ENCODE measurements at places on chromosomes 16 and 17.

GRCh38 chr16:57838161-57838560, 35.9 kb upstream of the KIFC3 start:
- no peak for DNase-seq

DNA sequence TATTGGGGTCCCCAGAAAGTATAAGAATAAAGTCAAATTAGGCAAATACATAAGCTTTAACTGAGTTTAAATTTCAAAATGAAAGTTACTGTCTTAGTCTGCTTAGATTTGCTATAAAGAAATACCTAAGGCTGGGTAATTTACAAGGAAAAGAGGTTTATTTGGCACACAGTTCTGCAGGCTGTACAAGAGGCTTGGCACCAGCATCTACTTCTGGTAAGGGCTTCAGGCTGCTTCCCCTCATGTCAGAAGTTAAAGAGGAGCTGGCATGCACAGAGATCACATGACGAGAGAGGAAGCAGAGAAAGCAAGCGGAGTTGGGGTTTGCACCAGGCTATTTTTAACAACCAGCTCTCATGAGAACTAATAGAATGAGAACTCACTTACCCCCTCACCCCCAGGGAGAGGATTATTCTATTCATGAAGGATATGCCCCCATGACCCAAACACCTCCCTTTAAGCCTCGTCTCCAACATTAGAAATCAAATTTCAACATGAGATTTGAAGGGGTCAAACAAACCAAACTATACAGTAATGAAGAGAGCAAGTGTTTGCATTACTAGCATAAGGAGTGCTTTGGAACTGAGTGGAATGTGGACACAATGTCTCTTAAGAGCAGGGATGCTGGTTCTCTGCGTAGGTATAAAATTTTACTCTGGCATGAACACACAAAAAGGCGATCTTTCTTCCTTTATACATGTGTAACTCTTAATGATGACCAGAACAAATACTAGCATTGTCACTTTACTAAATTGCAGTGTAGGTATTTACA, 292.8 kb upstream of the PMFBP1 start:
- no peak for DNase-seq

DNA sequence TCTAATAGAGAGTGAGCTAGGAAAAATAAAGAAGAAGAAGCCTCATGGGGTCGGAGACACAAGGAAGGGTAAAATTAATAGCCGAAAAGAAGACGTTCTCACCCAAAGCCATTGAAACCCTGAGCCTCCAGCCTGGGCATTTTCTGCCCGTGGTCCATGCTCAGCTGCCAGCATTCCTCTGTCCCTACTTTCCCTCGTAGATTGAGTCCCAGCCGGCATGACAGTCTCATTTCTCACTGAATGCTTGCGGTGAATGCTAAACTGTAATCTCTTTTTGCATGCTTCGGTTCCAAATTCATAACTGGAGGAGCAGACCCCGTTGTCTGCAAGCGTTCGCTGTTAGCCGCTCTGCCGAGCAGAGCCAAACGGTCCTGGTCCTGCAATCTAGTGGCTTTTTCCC, 54.0 kb upstream of the COX10 start:
- no peak for DNase-seq

- no peak for DNase-seq
Observed at GRCh38 chr16:11459722-11460121, 114.5 kb downstream of the RMI2 start.

DNA sequence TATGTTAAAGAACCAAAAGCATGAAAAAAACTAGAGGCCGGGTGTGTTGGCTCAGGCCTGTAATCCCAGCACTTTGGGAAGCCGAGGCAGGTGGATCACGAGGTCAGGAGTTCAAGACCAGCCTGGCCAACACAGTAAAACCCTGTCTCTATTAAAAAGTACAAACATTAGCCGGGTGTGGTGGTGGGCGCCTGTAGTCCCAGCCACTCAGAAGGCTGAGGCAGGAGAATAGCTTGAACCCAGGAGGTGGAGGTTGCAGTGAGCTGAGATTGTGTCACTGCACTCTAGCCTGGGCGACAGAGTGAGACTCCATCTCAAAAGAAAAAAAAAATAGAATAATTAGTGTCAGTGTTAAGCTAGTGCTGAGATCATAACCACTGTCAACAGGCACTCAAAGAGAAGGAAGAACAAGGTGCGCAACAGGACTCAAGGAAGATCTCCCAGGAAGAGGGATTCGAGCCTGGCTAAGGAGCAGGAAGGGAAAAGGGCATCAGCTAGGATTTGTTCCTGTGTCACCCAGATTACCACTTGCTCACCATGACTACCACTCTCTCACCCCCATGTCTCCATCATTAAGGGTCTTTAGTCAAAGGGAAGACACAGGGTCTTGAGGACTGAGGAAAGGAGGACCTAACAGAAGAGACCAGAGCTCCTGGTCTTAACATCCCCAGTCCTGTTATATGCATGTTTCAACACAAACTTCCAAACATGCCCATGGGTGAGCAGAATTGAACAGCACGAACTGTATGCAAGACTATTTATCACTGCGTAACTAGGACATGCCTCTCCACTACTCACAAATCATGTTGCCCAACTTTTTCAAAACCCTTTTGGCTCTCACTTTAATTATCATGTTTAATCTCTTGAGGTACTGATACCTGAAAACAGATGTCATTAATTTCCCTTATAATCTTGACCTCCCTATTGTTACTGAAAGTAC, 88.3 kb upstream of the PLEKHM1 start:
- DNase-seq, result no peak

DNA sequence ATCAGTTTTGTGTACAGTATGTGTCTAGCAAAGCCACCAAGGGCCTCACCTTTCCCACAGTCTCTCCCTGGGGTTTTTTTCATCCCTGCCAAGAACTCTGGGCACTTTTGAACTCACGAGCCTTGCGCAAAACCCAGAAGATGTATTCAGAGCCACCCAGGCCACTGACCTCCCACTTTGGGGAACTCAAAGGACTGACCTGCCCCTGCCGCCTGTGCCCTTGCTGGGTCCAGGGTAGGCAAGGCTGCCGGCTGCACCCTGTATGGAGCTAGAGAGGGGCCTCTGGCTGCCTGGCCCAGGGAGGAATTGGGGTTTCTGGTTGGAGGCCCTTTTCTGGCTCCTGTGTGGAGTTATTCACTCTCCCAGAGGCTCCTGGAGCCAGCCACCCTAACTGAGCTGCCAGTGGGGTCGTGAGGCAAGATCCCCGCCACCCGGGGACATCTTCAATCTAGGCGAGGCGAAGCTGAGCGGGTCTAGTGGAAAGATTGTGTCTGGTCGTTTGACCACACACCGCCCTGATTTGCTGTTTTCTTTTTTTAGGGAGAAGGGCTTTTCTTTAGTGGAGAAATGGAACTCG, 1.9 kb downstream of the CDK5R1 start:
- DNase-seq, result no peak

GRCh38 chr16:86471896-86472295, 38.4 kb upstream of the FOXF1 start:
- no peak for DNase-seq

DNA sequence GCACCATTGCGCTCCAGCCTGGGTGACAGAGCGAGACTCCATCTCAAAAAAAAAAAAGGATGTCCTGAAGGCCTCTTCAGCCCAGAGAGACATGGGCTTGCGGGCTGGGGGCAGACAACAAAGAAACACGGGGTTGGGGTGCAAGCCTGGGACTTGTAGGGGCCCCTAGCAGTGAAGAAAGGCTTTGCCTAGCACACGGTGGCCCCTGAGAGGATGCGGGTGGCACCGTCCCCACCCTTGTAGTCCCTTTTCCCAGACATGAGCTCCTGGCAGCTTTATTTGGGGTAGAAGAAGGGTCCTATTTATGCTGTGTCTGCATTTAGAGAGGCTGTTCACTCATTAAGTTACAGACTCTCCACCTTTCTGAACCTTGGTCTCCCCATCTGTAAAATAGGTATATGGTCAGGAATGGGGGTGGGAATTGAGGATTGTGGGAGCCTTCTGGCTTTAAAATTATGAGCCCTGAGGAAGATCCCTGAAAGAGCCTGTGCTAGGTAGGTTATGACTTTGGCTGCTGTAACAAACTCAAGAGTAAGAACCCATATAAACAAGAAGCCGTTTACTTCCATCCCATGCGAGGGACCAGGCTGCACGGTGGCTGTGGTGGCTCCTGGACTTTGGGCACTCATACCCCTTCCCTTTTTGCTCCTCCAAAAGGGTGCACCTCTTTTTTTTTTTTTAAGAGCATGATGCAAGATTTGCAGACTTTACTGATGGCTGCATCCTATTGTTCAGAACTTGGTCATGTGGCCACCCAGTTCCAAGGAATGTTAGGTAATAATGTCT, 20.6 kb upstream of the ADGRG1 start:
- no peak for DNase-seq

GRCh38 chr16:66082424-66082823, 284.1 kb upstream of the CDH5 start:
- no peak for DNase-seq

DNA sequence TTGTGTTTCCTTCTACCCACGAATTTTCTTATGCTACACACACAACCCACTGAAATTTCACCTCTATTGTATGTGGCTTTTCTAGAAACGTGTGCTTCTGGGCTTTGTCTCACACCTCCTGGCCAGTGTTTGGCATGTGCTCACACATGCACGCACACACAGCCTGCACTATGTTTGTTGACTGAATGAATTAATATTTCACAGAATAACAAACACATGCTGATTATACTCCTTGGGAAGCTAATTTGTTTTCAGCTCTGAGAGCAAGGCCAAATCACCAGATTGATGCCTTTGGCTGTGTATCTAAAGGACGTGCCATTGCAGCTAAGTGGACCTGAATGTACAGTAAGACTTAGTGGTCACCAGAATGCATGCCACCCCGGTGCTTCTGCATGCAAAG, 210.7 kb downstream of the WWOX start:
- DNase-seq, result no peak

DNA sequence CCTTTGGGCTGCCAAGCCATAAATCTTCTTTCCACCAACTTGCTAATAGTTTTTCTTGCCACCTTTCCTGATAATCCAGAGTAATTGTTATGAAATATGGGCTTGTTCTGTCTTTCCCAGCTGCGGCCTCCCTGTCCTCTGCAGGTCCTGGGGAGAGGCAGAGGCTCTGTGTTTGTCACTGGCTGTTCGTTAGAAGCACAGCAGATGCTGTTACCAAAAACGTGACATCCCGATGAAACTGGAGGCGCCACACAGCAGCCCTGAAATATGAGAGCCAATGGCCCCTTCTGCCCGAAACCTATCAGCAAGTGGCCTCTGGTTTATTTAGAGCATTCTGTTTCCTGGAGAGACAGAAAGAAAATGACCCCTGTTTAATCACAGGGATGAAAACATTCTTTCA, 115.1 kb upstream of the ANKFN1 start:
- DNase-seq, result no peak

DNA sequence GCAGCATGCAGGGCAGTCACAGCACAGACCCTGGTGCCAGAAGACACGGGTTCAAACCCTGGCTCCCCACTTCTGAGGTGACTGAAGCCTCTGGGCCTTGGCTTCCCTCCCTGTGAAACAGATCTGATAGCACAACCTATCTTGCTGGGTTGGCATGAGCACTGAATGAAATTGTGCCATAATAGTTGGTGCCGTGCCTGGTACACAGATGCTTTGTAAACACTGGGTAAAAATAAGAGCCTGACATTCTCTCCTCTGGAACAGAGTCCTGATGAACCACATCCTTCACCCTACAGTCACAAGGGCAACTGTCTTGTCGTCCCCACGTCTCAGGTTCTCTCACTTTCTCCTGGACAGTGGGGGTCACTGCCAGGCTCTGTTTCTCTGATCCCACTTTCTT, 35.7 kb downstream of the NOS2 start:
- no peak for DNase-seq

- DNase-seq, result no peak
Observed at GRCh38 chr16:11283820-11284248, 2.7 kb upstream of the PRM1 start.

DNA sequence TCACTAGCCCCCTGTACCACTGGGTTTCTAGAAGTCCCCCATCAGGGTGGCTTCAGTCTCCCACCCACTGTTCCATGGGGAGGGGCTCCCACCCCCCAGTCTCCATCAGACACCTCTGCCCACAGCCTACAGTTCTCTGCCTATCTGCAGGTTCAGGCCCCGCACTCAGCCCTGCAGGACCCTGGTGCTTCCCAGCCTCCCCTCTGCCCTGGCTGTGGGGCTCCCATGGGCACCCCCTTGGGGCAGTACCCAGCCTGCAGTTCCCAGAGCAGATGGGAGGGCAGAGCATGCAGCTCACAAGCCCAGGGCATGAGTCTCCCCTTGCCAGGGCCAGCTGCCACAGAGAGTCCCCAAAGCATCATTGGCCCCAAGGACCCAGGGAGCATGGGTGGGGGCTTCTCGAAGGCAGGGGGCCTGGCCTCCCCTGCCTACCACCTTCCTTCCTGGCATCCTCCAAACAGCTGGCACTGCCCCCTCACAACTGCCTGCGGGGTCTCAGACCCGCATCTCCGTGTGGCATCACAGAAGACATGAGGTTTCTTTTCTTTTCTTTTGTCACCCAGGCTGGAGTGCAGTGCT, 2.8 kb upstream of the MRPL28 start:
- DNase-seq, result no peak

- DNase-seq, result no peak
Observed at GRCh38 chr16:49724774-49725173, 131.1 kb downstream of the ZNF423 start.

GRCh38 chr16:56611281-56611833, 3.0 kb downstream of the MT2A start:
- no peak for DNase-seq

GRCh38 chr17:82198092-82198491, 14.6 kb downstream of the CCDC57 start:
- no peak for DNase-seq

DNA sequence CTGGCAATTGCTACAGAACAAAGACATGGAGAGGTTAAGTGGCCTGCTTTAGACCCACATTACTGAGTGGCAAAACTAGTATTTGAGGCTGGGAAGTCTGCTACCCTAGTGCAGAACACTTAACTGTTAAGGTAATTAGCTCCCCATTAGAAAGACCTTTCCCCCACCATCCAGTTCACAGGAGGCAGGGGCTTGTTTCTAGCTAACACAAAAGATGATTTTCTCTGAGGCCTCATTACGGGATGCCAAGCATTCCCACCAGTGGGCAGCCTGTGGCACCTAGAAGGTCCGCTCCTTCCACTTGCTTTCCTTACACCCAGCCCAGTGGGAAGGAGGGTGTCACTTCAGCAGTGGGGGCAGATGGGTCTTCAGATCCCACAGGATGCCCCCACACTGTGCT, 99.1 kb downstream of the RBFOX1 start:
- no peak for DNase-seq

- no peak for DNase-seq
Observed at GRCh38 chr17:44277976-44278375, 10.0 kb upstream of the SLC4A1 start.

GRCh38 chr16:56226845-56227525, 35.7 kb downstream of the GNAO1 start:
- no peak for DNase-seq

- DNase-seq, result no peak
Observed at GRCh38 chr16:16010194-16010593, 60.8 kb downstream of the ABCC1 start.
